Hematopoietic multipotent progenitor cell (in vitro differentiated cells): ENCODE measurements at places on chromosomes 2 and 18.

GRCh38 chr2:217918308-217919024 lies 84.3 kb downstream of the TNS1 start:
- DNase-seq = no peak

DNA sequence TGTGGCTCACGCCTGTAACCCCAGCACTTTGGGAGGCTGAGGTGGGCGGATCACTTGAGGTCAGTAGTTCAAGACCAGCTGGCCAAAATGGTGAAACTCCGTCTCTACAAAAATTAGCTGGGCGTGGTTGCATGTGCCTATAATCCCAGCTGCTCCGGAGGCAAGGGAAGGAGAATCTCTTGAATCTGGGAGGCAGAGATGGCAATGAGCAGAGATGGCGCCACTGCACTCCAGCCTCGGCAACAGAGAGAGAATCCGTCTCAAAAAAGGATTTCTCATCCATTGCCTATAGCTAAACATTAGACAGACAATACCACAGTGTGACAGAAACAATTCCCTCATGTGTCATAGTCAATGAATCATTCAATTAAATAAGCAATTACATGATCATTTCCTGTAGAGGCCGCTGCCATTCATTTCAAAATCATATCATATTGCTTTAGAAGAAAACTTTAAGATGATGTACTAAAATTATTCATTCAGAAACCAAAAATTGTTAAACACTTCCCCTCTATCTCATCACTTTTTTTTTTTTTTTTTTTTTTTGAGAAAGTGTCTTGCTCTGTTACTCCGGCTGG lies 69.5 kb upstream of the TGIF1 start:
- DNase-seq = no peak

DNA sequence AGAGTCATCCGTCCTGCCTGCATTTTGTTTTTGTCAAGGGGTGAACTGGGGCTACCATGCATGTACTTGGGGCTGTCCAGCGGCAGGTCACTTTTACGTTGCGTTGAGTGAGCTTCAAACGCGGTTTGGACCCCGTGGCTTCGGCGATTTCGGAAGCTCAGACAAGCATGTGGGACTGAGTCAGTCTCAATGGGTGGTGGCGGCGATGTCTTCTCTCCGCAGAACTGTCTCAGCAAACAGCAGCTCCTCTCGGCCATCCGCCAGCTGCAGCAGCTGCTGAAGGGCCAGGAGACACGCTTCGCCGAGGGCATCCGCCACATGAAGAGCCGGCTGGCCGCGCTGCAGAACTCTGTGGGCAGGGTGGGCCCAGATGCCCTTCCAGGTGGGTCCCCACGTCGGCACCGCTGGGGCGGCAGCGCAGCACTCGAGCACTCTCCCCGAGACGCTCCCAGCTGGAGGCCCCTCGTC lies 21.3 kb downstream of the FBLN7 start:
- no peak for DNase-seq

GRCh38 chr2:216693414-216694080 lies 1.8 kb downstream of the IGFBP5 start:
- DNase-seq = no peak

GRCh38 chr2:152620985-152621384 lies 96.3 kb downstream of the PRPF40A start:
- no peak for DNase-seq

DNA sequence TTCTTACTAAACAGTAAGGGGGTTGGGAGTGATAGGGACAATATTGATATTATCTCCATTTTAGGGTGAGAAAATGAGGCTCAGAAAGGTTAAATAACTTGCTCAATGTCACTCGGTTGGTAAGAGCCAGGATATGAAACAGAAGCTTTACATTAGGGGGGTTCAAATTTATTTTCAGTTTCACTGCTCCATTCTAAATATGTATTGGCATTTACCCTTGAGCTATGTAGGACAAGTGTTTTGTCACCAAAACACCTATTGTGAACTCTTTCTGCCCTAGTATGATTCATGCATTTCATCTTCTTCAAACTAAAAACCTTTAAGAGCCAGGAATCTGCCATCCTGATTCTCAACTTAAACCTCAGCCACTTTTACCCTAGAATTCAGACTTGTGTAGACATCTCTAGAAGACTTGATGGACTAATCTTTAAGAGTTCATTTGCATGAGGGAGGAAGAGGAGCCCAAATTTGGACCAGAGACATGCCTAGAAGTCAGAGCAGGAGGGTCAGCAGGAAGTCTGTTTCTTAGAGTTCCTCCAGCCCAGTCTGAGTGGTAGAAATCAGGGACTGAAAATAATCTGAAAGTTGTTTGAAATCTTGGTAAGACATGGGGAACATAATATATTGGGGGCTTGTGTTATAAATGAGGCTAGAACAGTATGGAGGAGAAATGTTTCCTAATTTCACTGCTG lies 129.4 kb upstream of the ATP5MC3 start:
- DNase-seq = no peak

GRCh38 chr18:54873884-54874255 lies 45.6 kb downstream of the RAB27B start:
- no peak for DNase-seq
